Stimulated activated CD8-positive, alpha-beta memory T cell treated with anti-CD3 and anti-CD28 coated beads, Interleukin-7, amount 100 ng/mL, for 1 hour (primary cell): ENCODE measurements at places on chromosomes 6 and 20.

- DNase-seq, result no peak
Observed at GRCh38 chr6:156953127-156953478, 175.9 kb downstream of the ARID1B start.

GRCh38 chr6:45637611-45638257 lies 260.0 kb upstream of the SUPT3H start:
- no peak for DNase-seq

DNA sequence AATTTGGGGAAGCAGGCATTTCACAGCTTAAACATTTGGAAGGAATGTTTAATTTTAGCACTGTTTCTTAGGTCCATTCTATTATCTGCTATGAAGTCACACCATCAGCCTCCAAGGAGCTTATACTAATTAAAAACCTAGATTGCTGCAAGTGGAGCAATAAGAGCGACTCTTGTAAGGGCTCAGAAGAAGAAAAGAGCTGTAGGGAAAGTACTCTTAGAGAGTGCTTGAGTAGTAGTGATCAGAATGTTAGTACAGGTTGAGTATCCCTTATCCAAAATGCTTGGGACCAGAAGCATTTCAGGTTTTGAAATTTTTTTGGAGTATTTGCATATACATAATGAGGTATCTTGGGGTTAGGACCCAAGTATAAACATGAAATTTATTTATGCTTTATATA lies 285.3 kb downstream of the UBE3D start:
- no peak for DNase-seq

DNA sequence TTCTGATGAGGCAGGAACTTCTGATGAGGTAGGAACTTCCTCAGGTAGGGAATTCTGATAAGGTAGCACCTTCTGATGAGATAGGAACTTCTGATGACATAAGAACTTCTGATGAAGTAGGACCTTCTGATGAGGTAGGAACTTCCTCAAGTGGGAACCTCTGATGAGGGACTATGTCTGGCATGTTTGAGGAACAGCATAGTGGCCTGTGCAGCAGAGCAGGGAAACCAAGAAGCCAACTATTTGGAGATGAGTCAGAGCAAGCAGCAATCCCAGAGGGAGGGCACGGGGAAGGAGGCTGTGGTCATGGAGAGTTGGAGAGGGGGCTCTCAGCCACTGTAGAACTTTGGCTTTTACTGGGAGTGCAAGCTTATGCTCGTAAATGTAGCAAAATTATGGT lies 132.4 kb downstream of the CFAP61 start:
- no peak for DNase-seq

DNA sequence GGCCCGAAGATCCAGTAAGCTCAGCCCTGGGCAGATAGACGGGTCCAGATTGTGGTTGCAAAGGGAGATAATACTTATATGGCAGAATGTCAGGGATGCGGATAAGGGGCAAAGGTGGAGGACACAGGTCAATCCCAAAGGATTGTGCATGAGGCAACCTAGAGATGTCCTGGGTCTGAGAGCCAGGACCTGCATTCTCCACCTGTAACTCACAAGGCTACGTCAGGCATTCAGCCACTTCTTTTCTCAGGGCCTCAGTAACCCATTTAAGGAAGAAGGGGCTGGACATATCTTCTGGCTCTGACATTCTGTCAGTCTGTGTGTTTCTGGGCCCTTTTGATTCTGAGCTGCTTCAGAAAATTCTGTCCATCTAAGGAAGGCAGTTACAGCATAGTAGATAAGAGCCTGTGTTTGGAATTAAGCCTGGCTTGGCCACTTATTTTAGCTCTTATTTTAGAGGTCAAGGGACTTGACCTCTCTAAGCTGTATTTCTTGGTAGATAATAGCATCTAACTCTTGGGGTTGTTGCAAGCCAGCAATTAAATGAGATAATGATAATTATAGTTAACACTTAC lies 40.2 kb downstream of the CNBD2 start:
- DNase-seq, result no peak

GRCh38 chr6:80145509-80145908 lies 39.0 kb downstream of the BCKDHB start:
- DNase-seq, result no peak

GRCh38 chr6:157726892-157727628 lies 96.0 kb upstream of the SNX9 start:
- no peak for DNase-seq

DNA sequence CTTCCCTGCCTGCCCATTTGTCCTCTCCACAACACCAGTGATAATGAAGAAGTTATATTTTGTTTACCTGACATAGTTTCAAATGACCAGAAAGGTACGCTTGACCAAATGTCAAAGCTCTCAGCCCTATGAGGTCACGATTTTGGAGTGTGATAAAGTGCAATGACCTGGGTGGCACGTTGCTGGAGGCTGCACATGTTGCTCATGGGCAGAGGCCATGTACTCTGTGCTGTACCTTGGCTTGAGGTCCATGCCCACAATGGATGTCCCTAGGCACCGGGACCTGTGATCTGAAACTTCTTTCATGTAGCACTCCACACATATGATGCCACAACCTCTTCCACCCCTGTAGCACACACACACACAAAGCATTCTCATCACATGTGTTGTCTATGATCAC lies 164.0 kb upstream of the HEY2 start:
- no peak for DNase-seq

GRCh38 chr20:19729672-19730071 lies 28.4 kb upstream of the RIN2 start:
- no peak for DNase-seq

DNA sequence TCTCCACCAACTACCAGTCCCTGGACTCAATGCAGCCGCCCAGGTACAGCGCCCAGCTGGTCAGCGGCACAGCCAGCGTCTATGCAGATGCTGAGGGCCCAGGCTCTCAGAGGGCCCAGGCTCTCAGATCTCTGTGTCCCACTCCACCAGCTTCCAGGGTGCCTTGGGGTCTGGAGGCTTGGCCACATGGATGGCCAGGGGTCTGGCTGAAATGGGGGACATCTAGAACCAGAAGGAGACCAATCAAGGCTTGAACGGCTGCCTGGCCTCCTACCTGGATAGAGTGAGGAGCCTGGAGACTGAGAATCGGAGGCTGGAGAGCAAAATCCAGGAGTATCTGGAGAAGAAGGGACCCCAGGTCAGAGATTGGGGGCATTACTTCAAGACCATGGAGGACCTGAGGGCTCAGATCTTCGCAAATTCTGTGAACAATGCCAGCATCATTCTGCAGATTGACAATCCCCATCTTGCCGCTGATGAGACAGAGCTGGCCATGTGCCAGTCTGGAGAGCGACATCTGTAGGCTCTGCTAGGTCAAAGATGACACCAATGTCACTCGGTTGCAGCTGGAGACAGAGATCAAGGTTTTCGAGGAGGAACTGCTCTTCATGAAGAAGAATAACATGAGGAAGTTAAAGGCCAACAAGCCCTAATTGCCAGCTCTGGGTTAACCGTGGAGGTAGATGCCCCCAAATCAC lies 44.1 kb upstream of the GRM4 start:
- no peak for DNase-seq

- DNase-seq, result no peak
Observed at GRCh38 chr6:128532827-128533226, 12.4 kb upstream of the PTPRK start.

- DNase-seq, result no peak
Observed at GRCh38 chr6:38720295-38720694, 5.2 kb downstream of the DNAH8 start.

GRCh38 chr20:50504231-50504823 lies 5.9 kb upstream of the PTPN1 start:
- DNase-seq, result no peak

GRCh38 chr20:45283551-45284057 lies 23.0 kb upstream of the RBPJL start:
- no peak for DNase-seq

GRCh38 chr6:22248513-22249308 lies 48.1 kb downstream of the PRL start:
- DNase-seq, result no peak

DNA sequence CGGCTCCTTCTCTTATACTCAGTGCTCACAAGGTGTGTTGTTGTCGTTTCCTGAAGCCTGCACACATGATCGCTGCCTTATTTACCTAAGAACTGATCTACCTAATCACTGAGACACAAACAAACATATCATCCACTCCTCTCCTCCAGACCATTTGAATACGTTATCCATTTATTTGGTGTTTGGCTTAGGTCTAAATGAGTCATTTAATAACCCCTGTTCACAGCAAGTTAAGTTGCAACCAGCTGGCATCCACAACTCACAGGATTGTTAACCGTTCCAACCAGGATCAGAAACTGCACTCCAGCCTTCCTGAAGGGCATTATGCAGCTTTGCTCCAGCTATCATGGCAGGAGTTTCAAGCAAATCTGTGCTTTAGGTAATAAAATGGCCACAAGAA lies 511.1 kb upstream of the MAP3K7 start:
- no peak for DNase-seq

GRCh38 chr6:124822204-124822613 lies 140.0 kb upstream of the RNF217 start:
- no peak for DNase-seq

GRCh38 chr20:62906209-62906608 lies 20.1 kb downstream of the DIDO1 start:
- DNase-seq, result no peak

DNA sequence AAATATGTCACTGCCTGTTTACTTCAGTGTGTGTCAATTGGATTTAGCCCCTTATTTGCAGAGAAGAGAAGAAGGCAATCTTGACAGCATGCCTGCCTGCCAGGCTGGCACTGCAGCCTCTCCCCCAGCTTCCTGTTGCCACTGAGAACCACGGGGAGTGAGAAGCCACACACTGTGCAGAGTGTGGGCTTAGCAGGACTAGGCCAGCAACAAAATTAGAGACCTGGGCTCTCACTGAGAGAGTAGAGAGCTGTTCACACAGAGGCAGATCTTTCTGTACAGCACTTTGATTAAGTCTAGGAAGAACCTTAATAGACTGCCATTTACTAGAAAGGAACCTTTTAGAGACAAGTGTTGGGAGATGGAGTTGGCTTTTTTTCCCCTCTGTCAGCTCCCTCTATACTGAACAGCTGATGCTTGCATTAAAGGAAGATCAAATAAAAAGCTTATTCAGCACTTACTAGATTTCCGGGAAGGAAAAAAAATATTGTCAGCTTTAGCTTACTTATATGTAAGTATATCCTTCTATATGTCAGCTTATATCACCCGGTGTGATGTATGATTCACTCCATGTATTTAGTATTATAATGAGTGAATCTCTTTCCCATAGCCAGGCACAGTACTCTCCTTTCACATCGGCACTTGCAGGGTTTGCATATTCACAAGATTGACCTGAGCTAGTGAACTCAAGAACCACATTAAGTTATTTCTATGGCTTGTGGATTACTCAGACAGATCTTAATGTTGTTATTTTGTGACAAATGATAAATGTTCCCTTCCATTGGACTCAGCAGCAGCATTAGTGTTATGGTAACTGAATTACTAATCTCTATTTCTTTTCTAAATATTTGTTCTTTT lies 851.0 kb upstream of the EPHA7 start:
- no peak for DNase-seq
